ENCODE measurements at places on chromosomes 2 and 18. TPM values are rescaled to one million over a fixed set of nuclear protein-coding genes. Genes with fewer than 3 reads are reported as not detected.

- no peak for DNase-seq
- no peaks in the 10 kb centered on the region for H3K36me3 ChIP-seq
- H3K4me3 ChIP-seq: peak overlapping the region; percentile 56
Measured at GRCh38 chr2:174332217-174332963, 2.4 kb upstream of the SP9 start.

The RAD51AP2 gene
- not detected for total RNA-seq

- no peak overlapping the region for H3K27ac ChIP-seq
- no peak for DNase-seq
- H3K36me3 ChIP-seq: no peaks in the 10 kb centered on the region
- H3K27me3 ChIP-seq: no peaks in the 10 kb centered on the region
- H3K4me1 ChIP-seq: no peaks in the 10 kb centered on the region
Measured at GRCh38 chr2:184452907-184453306, 145.4 kb upstream of the ZNF804A start.

The DLX1 gene
- not detected for total RNA-seq

DNA sequence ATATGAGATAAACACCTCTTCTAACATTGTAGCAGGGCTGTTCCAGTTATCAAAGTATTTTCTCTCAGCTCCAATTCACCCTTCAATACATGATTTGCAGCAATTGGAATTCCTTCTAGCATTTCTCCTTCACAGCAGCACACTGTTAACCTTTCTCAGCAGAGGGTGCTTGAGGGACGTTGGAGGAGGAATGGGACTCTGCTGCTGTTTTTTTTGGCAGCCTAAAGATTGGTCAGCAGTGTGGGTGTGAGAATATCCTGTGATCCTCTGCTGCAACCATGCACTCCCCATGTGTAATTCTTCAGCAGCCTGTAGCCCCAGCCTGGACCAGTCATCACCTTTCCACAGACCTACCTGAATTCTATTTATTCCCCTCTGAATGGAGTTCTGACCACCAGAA is 1708.9 kb upstream of the CELF4 start:
- no peak overlapping the region for H3K27ac ChIP-seq
- H3K36me3 ChIP-seq: no peaks in the 10 kb centered on the region
- H3K4me1 ChIP-seq: no peaks in the 10 kb centered on the region
- H3K4me3 ChIP-seq: no peak overlapping the region

- no peak overlapping the region for H3K27ac ChIP-seq
- H3K4me1 ChIP-seq: no peaks in the 10 kb centered on the region
- no peak for DNase-seq
- H3K4me3 ChIP-seq: no peak overlapping the region
Measured at GRCh38 chr2:40240070-40240469, 211.8 kb downstream of the SLC8A1 start.

DNA sequence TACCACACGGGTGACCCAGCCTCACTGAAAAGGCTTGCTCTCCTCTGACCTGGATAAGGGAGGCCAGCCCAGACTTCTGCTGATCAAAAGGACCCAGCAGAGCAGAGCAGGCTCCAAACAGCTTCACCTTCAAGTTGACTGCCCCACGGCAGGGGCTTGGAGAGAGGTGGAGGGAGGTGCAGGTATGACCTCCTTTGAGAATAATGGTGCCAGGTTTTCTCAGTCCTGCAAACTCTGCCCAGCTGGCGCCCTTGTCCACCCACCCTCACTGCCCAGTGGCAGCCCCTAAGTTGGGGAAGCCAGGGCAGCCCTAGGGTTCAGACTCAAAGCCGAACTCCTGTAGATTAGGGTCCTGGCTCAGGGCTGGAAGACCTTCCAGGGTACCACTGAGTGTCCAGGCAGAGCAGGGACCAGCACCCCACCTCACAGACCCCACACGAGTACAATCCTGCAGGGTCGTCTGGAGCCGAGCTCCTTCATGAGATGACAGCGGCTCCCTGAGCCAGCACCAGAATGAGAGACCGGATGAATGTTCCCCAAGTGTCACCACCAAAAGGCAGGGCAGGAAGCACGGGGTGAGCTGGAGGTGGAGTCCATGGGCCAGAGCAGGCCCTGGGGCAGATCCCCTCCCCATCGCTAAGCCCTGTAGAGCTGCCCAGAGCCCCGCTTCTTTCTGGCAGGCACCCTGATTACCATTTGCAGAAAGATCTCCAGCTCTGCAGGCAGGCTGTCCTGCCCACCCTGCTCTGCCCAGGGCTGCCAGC is 3.6 kb upstream of the GPC1 start:
- H3K36me3 ChIP-seq: no peaks in the 10 kb centered on the region
- H3K4me1 ChIP-seq: peaks cover 6% of the 10 kb centered on the region
- no peak overlapping the region for H3K4me3 ChIP-seq
- no peaks in the 10 kb centered on the region for H3K27me3 ChIP-seq
- peak; percentile 58 for DNase-seq
- H3K27ac ChIP-seq: no peak overlapping the region

- no peaks in the 10 kb centered on the region for H3K36me3 ChIP-seq
- no peak overlapping the region for H3K4me3 ChIP-seq
- no peak for DNase-seq
Measured at GRCh38 chr2:180016937-180017336, 9.8 kb upstream of the CWC22 start.

DNA sequence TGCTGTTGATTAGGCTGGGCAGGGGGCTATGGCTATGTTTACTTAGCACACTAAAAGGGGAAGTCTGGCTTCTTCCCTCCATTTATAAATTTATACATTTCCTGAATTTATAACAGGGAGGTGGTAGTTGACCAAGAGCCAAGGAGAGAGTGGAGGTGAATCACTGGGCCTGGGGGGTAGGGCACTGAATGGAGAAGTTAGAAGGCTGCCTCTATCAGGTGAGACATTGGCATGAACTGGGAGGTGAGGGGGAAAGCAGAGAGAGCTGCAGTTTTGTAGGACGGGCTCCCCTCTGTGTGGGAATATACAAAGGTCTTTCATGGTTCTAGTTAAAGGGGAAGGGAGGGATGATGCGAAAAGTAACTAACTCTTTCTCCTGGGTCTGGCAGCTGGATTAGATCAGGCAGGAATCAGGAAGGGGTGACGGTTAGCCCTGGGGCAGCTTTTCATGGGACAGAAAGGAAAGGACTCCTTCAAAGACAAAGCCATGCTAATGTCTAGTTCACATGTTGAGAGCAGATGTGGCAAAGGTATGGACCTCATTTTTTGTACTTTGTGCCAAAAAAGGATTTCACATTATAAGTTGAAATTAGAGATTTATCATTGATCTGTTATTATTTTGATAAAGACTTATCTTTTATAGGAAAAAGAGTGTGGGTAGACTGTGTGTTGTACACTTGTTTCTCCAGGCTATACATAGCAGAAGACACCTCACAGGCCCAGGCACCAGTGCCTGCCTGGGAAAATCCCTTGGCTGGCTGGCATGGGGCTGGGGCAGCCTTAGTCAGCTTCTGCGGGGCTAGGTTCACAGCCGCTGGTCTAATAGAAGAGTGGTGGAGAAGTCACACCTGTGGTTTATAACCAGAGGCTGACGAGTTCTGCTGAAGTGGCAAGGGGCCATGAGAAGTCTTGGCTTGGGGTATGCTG is 158.7 kb downstream of the CLIP4 start:
- H3K36me3 ChIP-seq: no peaks in the 10 kb centered on the region
- H3K4me1 ChIP-seq: no peaks in the 10 kb centered on the region
- no peak overlapping the region for H3K4me3 ChIP-seq
- DNase-seq: no peak
- no peak overlapping the region for H3K27ac ChIP-seq

GRCh38 chr2:64972876-64973275 is 16.3 kb upstream of the SLC1A4 start:
- H3K36me3 ChIP-seq: no peaks in the 10 kb centered on the region
- no peaks in the 10 kb centered on the region for H3K27me3 ChIP-seq
- no peak overlapping the region for H3K4me3 ChIP-seq

Measured in natural killer cell treated with Interleukin-12 subunit alpha and Interleukin-12 subunit beta and Interleukin-15 and Interleukin-18, amount 100 ng/mL, for 72 hours (primary cell).